ENCODE measurements at places on chromosomes 16 and 17. TPM values are rescaled to one million over a fixed set of nuclear protein-coding genes. Genes with fewer than 3 reads are reported as not detected.
A peak's percentile ranks its signal among the peaks of the same experiment; 100 is the strongest.

DNA sequence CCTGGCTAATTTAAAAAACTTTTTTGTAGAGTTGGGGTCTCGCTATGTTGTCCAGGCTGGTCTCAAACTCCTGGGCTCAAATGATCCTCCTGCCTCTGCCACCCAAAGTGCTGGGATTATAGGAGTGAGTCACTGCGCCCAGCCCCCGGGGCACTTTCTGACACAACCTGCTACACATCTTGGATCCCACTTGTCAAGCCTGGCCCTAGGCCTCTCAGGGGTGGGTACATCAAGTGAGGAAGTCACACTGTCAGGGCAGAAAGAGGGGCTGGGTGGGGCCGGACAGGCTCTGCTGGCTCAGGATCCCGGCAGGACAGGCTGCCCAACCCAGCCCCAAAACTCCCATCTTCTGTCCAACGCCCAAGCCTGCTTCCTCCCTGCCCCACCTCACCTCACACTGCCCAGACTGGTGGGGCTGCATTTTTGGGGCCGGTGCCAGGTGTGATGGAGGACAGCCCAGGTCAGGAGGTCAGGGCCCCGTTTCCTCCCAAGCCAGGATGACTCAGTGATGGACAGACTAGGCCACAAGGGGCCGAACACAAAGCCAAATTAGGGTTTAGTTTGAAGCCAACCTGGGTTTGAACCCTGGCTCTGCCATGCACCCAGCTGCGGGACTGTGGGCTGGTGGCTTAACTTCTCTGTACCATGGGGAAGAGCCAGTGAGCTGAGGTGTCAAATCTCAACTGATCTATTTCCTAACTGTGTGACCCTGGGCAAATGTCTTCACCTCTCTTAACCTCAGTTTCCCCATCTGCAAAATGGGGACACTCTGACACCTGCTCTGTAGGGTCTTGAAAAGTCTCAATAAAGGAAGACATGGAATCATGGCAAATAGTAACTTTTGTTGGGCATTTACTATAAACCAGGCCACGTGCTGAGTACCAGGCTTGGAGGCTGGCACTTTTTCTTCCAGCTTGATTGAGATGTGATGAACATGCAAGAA lies 8.9 kb upstream of the PPL start:
- H3K27me3 ChIP-seq = no peaks in the 10 kb centered on the region
- no peaks in the 10 kb centered on the region for H3K36me3 ChIP-seq
- H3K4me1 ChIP-seq = peaks cover 46% of the 10 kb centered on the region
- peak overlapping the region; percentile 88 for H3K27ac ChIP-seq

The SLC22A31 gene
- 6.6 TPM for total RNA-seq

DNA sequence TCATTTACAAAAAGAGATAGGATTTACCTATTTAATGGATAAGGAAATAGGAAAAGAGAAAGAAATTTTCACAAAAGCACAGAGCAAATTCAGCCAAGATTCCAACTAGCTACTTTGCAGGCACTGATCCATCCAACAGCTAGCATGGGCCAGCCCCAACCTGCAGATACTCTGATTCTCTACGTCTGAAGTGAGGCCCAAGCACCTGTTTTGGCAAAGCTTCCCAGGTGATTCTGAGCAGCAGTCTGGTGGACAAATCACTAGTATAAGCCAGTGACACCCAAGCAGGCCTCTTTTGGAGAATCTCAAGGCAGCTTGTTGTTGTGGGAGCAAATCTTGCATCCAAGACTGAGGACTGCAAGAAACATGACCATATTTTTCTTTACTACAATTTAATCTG lies 20.9 kb upstream of the CALB2 start:
- peaks cover 16% of the 10 kb centered on the region for H3K27me3 ChIP-seq
- no peaks in the 10 kb centered on the region for H3K36me3 ChIP-seq
- no peaks in the 10 kb centered on the region for H3K4me1 ChIP-seq
- no peak overlapping the region for H3K4me3 ChIP-seq
- DNase-seq = no peak

The TERB1 gene
- not detected for total RNA-seq

The SLC43A2 gene
- 9.8 TPM for total RNA-seq

DNA sequence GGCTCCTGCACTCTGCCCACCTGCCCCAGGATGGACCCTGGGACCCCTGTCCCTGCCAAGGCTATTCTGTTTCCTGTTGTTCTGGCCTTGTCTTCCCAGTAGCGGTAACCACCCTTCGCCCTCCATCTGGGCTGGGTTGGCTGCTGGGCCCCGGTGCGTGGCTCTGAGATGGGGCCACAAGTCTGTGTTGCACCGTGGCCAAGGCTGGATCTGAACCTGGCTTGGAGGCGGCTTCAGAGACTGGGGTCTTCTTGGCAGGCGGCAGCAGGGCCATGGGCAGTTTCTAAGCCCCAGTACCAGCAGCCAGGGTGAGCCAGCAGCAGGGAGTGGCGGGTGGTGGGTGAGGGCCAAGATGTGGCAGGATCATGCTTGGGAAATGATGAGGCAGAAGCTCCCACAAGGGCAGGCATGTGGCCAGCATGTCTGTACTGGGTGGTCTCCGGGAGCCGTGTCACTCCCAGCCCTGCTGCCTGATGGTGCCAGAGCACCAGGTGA lies 12.6 kb downstream of the MAP2K3 start:
- no peak overlapping the region for H3K4me3 ChIP-seq
- no peak for DNase-seq
- H3K4me1 ChIP-seq = peaks cover 28% of the 10 kb centered on the region
- H3K36me3 ChIP-seq = peaks cover 43% of the 10 kb centered on the region

- no peaks in the 10 kb centered on the region for H3K36me3 ChIP-seq
- no peaks in the 10 kb centered on the region for H3K27me3 ChIP-seq
- no peak overlapping the region for H3K4me3 ChIP-seq
- no peak overlapping the region for H3K27ac ChIP-seq
- H3K4me1 ChIP-seq = peaks cover 9% of the 10 kb centered on the region
Observed at GRCh38 chr17:63279498-63280230, 166.4 kb downstream of the CYB561 start.

DNA sequence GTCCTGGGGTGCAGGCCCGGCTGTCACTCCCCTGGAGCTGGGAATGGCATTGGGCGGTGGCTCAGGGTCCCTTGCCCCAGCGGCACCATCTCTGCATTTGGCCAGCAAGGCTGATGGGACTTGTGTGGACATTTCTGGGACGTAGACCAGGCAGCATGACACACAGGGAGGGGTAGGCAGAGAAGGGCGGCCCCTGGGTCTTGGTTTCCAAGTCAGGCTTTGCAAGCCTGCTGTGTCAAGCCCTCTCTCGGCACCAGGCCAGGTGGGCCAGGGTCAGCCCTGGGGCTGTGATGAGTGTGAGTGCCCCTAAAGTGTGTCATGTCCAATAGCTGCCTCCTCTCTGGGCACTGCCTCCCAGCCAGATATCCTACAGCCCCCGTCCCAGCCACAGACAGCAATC lies 335.2 kb downstream of the SEC14L1 start:
- H3K27me3 ChIP-seq = no peaks in the 10 kb centered on the region
- H3K27ac ChIP-seq = peak overlapping the region; percentile 72
- DNase-seq = peak; percentile 88
- no peak overlapping the region for H3K4me3 ChIP-seq
- no peaks in the 10 kb centered on the region for H3K36me3 ChIP-seq

The TP53TG3D gene
- not detected for total RNA-seq

The SOST gene
- not detected for total RNA-seq

The ZDHHC1 gene
- total RNA-seq = 14.0 TPM

The SMG6 gene
- total RNA-seq = 29.6 TPM

The PPP1R27 gene
- total RNA-seq = not detected

- H3K27me3 ChIP-seq = no peaks in the 10 kb centered on the region
- H3K4me1 ChIP-seq = peaks cover 13% of the 10 kb centered on the region
- H3K36me3 ChIP-seq = no peaks in the 10 kb centered on the region
- no peak overlapping the region for H3K27ac ChIP-seq
- DNase-seq = no peak
Observed at GRCh38 chr16:22786284-22786683, 27.7 kb upstream of the HS3ST2 start.

GRCh38 chr16:67052399-67052798 lies 23.4 kb downstream of the CBFB start:
- no peak overlapping the region for H3K27ac ChIP-seq
- H3K36me3 ChIP-seq = peaks cover 13% of the 10 kb centered on the region
- DNase-seq = no peak
- peaks cover 11% of the 10 kb centered on the region for H3K4me1 ChIP-seq

- H3K27ac ChIP-seq = peak overlapping the region; percentile 40
- peaks cover 4% of the 10 kb centered on the region for H3K4me1 ChIP-seq
- no peak overlapping the region for H3K4me3 ChIP-seq
- peaks cover 79% of the 10 kb centered on the region for H3K36me3 ChIP-seq
Observed at GRCh38 chr17:42472709-42473521, 14.2 kb downstream of the ATP6V0A1 start.

The PRSS53 gene
- total RNA-seq = 3.1 TPM

The NXPH3 gene
- total RNA-seq = 1.5 TPM

The LRRC46 gene
- not detected for total RNA-seq

DNA sequence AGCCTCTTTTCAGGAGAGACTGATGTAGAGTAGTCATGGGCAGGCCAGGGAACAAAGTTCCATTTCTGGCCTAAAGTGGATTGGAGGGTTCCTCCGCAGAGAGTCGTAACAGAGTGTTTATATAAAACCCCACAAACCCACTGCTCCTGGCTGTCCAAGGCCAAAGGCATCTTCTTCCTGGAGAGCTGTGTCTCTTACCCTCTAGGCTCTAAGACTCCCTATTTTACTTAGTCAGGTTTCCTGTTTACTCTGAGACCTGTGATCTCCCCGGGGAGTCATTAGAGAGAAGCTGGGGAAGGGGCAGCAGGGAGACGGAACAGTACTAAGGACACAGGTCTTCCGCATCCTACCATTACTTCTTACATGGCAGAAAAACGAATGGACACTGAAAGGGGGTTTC lies 69.5 kb downstream of the HIC1 start:
- peaks cover 10% of the 10 kb centered on the region for H3K36me3 ChIP-seq
- no peaks in the 10 kb centered on the region for H3K27me3 ChIP-seq
- no peak for DNase-seq
- H3K4me3 ChIP-seq = no peak overlapping the region
- H3K27ac ChIP-seq = peak overlapping the region; percentile 79
- peaks cover 36% of the 10 kb centered on the region for H3K4me1 ChIP-seq

DNA sequence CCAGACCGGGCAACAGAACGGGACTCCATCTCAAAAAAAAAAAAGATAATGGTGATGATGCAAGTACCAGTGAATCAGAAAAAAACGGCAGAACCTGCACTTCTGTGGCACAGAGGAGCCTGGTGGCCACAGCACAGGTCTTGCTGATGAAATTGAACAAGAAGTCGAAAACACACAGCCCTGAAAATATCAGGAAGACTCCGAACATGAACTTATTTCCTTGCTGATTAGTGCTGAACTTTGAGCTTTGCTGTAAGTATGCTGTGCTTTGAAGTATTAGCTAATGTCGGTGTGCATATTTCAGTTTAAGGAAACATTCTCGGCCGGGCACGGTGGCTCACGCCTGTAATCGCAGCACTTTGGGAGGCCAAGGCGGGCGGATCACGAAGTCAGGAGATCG lies 10.9 kb upstream of the MYO15B start:
- DNase-seq = no peak
- H3K4me3 ChIP-seq = no peak overlapping the region
- H3K27me3 ChIP-seq = no peaks in the 10 kb centered on the region
- H3K4me1 ChIP-seq = peaks cover 9% of the 10 kb centered on the region

DNA sequence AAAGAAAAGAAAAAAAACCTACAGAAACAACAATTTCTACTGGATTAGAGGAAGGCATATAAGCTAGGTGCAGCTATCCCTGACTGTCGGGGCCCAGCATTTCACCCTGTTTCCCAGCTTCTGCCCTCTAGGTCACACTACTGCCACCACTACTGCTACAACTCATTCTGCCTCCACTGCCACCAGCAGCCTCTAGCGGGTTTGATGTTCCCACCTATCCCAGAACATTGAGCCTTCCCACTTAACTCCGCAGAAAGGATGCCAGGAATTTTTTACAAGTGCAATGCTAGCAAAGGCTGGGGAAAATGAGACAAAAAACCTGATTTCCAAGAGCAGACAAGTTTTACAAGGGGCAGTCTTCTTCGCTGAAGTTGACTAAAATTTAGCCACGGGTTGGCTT lies 10.4 kb downstream of the ADCY9 start:
- H3K27ac ChIP-seq = no peak overlapping the region
- no peak overlapping the region for H3K4me3 ChIP-seq
- no peaks in the 10 kb centered on the region for H3K27me3 ChIP-seq
- DNase-seq = no peak

The CLEC3A gene
- total RNA-seq = not detected

GRCh38 chr17:1041746-1042145 lies 44.8 kb downstream of the TIMM22 start:
- peaks cover 24% of the 10 kb centered on the region for H3K36me3 ChIP-seq
- no peak overlapping the region for H3K4me3 ChIP-seq
- no peak for DNase-seq

GRCh38 chr16:19851476-19851875 lies 33.2 kb downstream of the GPRC5B start:
- no peak overlapping the region for H3K27ac ChIP-seq
- no peaks in the 10 kb centered on the region for H3K36me3 ChIP-seq
- no peaks in the 10 kb centered on the region for H3K27me3 ChIP-seq

The PMP22 gene
- 62.9 TPM for total RNA-seq

DNA sequence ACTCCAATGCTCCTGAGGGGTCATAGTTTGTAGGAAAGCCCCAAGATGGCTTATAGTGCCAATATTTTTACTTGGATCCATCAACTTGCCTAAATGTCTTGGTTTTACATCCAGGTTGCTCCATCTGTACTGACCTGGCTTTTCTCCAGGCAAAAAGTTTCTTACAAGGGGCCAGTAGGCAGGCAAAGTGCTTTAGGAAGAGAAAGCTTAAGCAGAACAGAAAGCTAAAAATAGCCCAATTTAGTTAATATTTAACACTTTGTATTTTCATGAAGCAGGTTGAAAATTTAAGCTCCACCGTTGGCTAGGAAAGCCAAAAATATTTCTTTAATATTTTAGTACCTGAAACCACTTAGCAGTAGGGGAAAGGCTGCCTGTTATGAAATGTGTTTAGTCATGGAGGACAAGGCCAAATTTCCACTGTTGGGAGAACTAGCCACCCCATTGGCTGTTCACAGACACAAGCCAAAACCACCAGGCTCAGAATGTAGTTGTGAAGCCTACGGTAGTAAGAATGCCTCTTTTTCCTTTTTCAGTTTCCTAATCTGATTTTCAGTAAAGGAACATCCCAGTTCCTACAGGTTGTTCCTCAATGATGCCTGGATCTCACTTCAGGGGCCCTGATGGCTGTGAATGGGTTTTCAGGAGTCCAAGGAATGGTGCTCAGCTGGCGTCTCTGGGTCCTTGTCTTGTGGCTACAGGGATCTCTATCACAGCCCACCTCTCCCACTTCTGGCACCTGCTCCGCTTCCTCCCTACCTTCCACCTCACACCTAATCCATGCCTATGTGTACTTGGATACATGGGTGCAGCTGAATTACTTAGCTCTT lies 324.8 kb downstream of the PMP22 start:
- DNase-seq = no peak
- H3K36me3 ChIP-seq = no peaks in the 10 kb centered on the region
- H3K27ac ChIP-seq = no peak overlapping the region

The OR4D1 gene
- not detected for total RNA-seq

DNA sequence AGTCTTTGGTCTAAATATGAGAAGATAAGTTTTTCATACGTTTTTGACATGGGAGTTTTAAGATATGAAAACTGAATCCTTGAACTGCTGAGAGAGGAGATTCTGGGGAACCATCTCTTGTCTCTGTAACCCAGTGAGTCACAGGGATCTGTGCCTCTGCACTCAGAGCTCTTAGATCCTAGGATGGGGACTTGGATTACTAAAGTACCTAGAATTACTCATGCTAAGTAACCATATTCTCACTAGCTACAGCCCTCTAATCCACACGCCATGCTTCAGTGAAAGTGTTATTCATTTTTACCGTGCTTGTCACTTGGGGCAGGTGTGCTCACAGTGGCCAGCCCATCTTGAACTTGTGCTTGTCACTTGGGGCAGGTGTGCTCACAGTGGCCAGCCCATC lies 2.0 kb downstream of the MRM3 start:
- H3K36me3 ChIP-seq = peaks cover 30% of the 10 kb centered on the region
- H3K4me3 ChIP-seq = no peak overlapping the region
- no peak overlapping the region for H3K27ac ChIP-seq

Measured in suprapubic skin (tissue), 4 donors.